Immature natural killer cell (primary cell): ENCODE measurements at places on chromosomes 4 and X. TPM values are rescaled to one million over a fixed set of nuclear protein-coding genes. Genes with fewer than 3 reads are reported as not detected.

GRCh38 chr4:110840221-110840654 is 217.4 kb upstream of the PITX2 start:
- H3K4me3 ChIP-seq = no peak overlapping the region
- no peak overlapping the region for H3K27ac ChIP-seq
- no peaks in the 10 kb centered on the region for H3K36me3 ChIP-seq
- no peaks in the 10 kb centered on the region for H3K27me3 ChIP-seq
- no peaks in the 10 kb centered on the region for H3K4me1 ChIP-seq

DNA sequence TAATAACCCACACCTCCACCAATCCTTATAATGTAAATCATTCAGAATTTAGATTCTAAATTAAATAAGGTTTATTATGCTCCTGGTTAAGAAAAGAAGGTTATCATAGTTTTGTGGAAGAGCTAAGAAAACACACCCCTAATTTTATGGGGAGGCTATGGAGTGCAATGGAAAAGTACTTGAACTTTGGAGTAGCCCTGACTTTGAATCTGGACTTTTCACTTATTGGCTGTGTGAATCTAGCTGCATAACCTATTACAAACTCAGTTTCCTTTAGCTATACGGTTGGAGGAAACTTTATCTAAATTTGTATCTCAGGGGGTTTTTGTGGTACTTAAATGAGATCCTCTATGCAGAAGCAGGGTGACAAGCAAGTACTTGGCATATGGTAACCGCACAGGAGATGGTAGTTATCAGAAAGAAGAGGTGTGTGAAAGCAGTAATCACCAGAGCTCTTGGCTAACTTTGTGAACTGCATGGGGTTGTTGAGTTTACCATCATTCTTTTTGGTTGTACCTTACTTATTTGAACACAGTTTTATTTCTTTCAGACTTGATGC is 143.1 kb downstream of the SHROOM3 start:
- H3K27ac ChIP-seq = no peak overlapping the region
- DNase-seq = no peak
- H3K27me3 ChIP-seq = peaks cover 6% of the 10 kb centered on the region
- no peaks in the 10 kb centered on the region for H3K4me1 ChIP-seq

- DNase-seq = no peak
- no peak overlapping the region for H3K4me3 ChIP-seq
- no peaks in the 10 kb centered on the region for H3K36me3 ChIP-seq
- H3K4me1 ChIP-seq = no peaks in the 10 kb centered on the region
Measured at GRCh38 chrX:150211988-150212387, 151.1 kb upstream of the MAMLD1 start.

Gene PRSS48
- not detected for polyA plus RNA-seq
